Vagina (tissue), 2 donors: ENCODE measurements at places on chromosomes 4 and X.

GRCh38 chr4:106793933-106794332, 242.2 kb downstream of the DKK2 start:
- DNase-seq, result no peak

- DNase-seq, result no peak
Measured at GRCh38 chr4:152112887-152113286, 352.1 kb upstream of the GATB start.

- DNase-seq, result no peak
Measured at GRCh38 chr4:120517966-120518365, 404.6 kb downstream of the PRDM5 start.

DNA sequence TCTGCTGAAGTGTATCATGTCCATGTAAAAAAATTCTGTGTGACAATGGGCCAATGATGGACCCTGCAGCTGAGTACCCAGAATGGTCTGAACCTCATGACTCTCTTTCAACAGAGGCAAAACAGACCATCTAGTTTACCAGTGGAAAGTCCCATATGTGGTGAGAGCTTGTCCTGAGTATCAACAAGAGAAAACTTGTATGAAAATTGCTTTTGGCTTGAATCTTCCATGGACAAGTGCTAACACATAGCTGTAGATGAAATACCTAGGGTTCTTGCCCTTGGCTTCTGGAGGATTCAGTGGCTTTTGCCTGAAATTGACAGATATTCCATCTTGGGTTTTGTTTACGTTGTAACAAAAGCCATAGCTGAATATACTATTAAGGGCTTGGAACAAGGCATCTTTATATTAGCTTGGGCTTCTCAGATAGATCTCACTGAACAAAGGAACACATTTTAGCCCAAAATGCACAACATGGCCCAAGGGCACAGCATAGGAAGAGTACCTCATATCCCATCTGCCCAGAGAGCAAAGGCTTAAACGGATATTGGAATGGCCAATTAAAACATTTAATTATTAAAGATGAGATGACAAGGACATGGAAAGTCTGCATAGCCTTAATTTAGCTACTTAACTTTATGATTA, 128.5 kb upstream of the HPGD start:
- no peak for DNase-seq

DNA sequence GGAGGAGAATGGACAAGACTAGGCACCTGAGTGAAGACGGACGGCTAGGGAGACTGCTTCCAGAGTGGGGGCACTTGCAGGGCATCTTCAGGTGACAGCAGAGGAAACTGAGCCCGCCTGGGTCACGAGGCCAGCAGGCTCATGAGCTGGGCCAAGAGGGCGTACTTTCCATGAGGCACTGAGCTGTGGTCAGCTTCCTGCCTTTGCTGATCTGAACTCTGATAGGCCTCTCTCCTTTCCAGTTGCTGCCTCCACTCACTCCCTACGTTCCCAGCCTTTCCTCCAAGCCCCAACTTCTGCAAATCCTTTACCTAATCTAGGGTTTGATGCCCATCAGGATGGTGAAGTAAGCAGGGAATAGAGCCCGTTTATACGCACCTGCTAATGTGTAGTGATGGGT, 1.4 kb upstream of the L1CAM start:
- DNase-seq, result no peak

DNA sequence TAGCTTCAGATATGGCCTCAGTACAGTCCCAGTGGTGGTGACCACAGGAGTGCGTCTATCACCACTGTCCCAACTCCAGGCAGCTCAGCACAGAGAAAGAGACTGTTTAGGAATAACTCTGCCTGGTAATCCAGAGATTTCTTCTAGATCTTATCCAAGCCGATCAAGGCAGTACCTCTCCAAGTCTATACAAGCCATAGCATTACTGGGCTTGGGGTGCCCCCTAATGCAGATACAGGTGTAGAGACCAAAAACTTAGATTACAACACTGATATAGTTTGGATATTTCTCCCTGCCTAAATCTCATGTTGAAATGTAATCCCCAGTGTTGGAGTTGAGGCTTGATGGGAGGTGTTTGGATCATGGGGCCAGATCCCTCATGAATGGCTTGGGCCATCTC, 100.9 kb downstream of the PTCHD1 start:
- no peak for DNase-seq

DNA sequence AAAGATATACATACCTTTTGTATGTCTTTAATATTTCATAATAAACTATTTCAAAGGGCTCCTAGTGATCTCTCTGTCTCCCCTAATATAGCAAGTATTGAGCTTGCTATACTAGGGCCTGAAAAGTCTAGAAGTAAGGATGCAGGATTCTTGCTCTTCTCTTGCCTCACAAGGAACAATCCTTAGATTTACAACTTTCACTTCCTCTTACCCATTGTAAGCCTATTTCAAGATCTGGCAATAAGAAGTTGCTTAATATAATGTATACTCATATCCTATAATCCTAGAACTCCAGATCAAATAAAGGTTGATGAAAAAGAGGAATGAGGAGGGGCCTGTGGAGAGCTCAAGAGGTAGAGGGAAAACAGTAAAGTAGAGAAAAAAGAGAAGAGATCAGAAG, 40.8 kb upstream of the CHRDL1 start:
- DNase-seq, result no peak

DNA sequence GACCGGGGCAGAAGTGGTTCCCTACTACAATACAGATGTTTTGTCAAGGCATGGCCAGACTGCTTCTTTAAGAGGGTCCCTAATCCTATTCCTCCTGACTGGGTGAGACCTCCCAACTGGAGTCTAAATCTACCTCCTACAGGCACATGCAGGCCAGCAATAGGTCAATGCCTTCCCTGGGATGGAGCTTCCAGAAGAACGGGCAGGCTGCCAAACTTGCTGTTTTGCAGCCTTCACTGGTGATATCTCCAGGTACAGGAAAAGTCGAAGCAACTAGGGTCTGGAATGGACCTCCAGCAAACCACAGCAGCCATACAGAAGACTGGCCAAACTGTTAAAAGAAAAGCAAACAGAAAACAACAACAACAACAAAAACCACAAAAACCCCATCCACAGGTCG, 678.4 kb upstream of the DIAPH2 start:
- DNase-seq, result no peak

DNA sequence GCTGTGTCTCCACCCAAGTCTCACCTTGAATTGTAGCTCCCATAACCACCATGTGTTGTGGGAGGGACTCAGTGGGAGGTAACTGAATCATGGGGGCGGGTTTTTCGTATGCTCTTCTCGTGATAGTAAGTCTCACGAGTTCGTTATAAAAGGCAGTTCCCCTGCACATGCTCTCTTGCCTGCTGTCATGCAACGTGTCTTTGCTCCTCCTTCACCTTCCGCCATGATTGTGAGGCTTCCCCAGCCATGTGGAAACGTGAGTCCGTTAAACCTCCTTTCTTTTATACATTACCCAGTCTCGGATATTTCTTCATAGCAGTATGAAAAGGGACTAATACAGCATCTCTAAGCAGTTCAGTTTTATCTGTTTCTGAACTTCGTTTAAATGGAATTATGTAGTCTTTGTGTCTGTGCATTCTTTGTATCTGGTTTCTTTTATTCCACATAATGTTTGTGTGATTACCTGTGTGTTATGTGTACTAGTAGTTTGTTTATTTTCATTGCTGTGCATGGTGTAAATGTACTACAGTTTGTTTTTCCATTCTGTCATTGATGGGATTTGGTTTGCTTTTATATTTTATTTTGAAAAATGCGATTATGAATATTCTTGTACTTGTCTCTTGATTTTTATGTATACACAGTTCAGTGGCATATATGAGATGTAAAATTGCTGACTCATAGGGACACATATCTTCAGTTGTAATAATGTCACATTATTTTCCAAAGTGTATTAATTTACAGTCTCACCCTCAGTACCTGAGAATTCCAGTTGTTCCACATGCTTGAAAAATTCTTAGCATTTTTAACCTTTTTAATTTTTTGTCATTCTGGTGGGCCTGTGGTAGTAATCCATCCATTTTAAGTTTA, 304.9 kb downstream of the GBA3 start:
- DNase-seq, result no peak
